DMS53 (cell line): ENCODE measurements at places on chromosomes 3 and 15.

GRCh38 chr3:160184655-160185054 lies 40.6 kb upstream of the C3orf80 start:
- DNase-seq = no peak

DNA sequence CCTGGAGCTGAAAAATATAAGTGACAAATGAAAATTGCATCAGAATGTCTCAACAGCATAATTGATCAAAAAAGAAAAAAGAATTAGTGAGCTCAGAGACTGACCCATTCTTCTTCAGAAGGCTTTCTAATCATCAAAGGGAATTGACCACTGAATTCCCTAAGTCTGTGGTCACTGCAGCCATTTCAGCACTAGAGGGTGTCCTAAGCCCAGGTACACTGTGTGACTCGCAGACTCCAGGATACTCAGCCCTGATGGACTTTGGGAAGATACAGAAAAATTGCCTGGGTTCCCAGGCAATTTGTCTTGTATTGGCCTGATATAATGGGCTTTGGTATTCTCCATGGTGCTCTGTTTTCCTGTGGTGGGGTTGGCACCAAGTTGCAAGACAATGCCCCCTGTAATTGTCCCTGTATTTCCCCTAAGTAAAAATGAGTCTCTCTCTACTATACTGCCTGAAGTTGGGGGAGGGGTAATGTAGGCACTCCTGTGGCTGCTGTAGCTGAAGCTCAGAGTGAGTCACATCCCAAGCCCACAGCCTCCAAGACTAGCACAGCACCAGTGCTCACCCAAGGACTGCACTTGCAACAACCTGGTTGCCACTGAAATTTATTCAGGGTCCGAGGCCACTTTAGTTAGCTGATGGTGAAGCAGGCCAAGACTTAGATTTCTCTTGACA lies 256.0 kb upstream of the STAC start:
- DNase-seq = peak; percentile 62

DNA sequence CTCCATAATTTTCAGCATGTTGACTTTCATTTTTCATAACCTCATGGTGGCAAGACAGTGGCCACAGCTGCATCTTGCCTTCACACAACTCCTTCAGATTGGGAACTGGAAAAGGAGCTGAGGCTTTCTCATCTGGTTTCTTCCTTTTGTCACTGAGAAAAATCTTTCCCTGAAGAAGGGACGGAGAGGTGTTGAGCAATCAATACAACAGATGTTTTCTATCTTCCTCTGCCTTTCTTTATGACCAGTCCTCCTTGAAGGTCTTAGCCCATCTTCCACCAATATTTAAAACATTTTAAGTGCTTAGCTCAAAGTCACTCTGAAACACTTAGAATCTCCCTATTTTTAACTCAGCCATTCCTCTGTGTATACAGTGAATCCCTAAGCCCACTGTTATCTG lies 11.9 kb downstream of the ZNF660 start:
- no peak for DNase-seq

- no peak for DNase-seq
These were observed 583.6 kb downstream of the AGBL1 start for GRCh38 chr15:86663304-86663703.

- no peak for DNase-seq
These were observed 20.4 kb downstream of the COLQ start for GRCh38 chr3:15501126-15501525.

DNA sequence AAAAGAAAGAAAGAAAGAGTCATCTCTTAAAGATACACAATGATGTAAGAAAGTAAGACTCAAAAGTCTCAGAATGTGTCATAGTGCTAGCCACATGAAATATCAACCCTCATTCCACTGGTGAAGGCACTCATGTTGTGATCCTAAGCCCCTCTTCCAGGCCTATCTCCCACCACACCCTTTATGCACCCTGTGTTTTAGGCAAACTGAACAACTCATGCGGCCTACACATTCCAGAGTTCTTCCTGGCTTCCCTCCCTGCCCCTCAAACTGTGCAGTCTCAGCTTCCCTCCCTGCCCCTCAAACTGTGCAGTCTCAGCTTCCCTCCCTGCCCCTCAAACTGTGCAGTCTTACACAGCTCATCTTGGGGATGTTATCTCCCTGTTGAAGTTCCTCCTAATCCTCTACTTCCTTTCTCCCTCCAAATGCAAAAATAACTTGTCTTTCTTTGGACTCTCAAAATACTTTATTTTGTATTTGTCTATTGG lies 69.0 kb upstream of the FNDC3B start:
- DNase-seq = no peak

- DNase-seq = peak; percentile 8
These were observed 12.6 kb upstream of the STARD5 start for GRCh38 chr15:81336568-81336967.

- DNase-seq = no peak
These were observed 557.8 kb upstream of the CCDC54 start for GRCh38 chr3:106819440-106819839.

DNA sequence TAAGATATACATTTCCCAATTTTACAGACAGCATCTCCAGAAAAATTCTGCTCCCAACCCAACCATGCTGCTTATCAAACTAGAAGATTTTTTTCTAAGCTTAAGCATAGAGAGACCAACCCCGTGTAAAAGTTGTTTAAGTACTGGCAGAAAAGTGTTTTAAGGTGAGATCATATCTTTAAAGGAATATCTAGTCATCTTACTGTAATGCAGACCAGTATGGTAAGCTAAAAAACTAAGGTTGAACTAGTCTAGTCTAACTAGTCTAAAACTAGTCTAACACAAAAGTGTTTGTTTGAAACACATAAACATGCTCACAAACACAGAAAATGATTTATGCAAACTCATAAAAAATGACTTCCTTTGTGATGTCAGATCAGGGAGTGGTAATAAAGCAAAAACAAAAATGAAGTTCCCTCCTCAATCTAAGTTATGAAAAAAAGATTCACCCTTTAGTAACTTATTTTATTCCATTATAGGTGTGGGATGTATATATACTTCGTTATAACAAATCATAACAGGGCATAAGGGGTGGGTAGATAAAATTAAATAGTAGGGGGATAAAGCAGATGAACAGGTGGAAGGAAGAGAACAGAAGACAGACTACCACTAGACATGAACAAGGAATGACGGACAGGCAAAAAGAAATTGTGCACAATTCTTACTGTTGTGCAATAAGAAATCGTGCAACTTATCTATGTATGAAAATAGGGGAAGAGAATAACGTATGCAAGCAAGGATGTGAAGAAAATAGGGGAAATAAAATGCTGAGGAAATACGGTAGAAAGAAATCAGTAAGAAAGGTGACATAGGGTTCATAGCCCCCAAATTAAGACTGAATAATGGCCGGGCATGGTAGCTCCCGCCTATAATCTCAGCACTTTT lies 10.0 kb downstream of the MYO5A start:
- DNase-seq = no peak

- no peak for DNase-seq
These were observed 133.5 kb downstream of the KCNMB2 start for GRCh38 chr3:178669758-178670157.

- DNase-seq = no peak
These were observed 15.0 kb downstream of the FRMD4B start for GRCh38 chr3:69370901-69371301.

GRCh38 chr3:105835606-105836005 lies 33.2 kb downstream of the CBLB start:
- DNase-seq = no peak

DNA sequence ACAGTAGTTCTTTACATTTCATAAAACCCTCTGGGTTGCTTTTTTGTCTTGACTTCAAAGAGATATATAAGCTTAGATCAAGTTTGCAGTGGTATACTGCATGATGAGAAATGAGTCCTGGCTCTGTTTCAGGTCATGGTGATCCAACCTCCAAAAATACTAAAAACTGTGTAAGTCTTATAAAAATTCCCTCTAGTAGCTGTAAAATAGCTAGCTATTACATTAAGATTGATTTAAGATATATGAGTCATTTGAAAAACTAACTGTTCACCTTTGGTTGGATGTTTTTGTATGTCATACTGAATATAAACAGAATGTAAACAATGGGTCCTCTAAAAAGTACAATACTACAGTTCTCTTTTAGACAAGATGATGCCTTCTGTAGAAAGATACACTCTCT lies 879.2 kb downstream of the ROBO1 start:
- no peak for DNase-seq

- peak; percentile 87 for DNase-seq
These were observed 45.1 kb upstream of the AMOTL2 start for GRCh38 chr3:134419214-134419959.

DNA sequence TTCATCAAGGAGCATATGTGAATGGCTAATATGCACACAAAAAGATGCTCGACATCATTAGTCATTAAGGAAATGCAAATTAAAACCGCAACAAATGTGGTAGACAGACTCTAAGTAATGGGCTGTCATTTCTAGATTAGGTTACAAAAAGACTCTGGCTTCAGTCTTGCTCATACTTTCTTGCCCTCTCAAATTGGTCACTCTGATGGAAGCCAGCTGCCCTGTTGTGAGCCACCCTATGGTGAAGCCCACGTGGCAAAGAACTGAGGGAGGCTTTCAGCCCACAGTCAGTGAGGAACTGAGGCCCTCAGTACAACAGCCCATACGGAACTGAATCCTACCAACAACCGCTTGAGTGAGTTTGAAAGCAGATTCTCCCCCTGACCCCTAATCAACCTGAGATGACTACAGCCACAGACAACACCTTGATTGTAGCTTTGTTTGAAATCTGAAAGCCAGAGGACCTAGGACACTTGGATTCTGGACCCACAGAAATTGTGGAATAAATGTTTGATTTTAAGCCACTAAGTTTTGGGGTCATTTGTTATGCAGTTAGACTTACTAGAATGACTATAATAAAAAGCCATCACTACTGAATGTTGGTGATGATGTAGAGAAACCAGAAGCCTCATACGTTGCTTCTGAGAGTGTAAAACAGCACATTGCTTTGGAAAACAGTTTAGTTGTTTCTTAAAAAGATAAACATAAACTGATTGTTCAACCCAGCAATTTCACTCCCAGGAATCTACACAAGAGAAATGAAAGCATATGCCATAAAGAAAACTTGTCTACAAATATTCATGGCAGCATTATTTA lies 45.7 kb downstream of the EHHADH start:
- no peak for DNase-seq

GRCh38 chr3:157336252-157337009 lies 100.2 kb upstream of the PTX3 start:
- peak; percentile 31 for DNase-seq

- no peak for DNase-seq
These were observed 11.7 kb downstream of the MAP1A start for GRCh38 chr15:43529141-43529540.

GRCh38 chr15:41182266-41182665 lies 48.3 kb downstream of the EXD1 start:
- DNase-seq = no peak

- DNase-seq = peak; percentile 3
These were observed 27.4 kb upstream of the SNTN start for GRCh38 chr3:63624941-63625560.

DNA sequence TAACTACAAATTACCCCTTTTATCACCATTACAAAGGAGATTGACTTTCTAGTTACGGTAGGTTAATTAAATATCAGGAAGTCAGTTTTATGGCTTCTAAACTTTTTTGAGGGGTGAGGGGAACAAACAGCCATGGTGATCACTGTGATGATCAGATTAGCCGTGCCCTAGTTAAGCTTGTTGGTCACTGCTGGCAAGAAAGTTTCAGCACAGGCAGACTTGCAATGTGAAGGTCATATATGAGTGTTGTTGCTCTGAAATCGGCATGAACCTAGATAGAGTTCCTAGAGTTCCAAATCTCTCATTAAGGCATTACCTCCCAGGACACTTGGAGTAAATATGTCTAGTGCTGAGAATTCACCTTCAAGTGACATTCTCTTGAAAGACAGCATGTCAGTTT lies 156.6 kb downstream of the GHSR start:
- no peak for DNase-seq

DNA sequence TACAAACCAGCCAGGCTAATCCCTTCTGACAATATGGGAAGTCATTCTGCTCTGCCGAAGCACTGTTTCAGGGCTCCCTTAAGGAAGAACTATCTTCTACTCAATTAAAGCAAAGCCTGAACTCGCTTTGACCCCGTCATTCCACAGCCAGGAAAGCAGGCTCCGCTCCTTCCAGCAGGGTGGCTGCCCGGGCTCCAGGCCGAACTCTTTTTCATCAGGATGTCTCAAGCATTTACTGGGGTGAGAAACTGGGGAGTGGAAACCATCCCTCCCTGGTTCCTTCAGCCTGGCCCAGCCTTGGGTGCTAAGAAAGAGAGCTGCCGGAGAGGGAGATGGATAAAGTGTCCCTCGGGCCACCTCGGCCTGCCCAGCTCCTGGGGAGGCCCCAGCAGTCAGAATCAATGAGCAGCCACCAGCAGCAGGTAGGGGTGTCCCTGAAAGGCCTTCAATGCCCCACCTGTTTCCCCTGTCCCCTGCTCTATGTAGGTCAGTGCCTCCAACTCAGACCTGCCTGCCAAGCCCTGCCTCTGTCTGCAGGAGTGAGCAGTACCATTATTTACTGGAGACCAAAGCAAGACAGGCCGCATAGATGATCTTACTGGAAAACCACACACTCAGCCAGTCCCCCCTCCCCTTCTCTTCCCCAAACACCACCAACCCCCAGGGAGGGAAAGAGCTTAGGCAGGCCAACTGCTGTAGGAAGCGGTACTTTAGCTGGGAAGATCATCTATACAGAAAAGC lies 225.6 kb upstream of the TLE3 start:
- DNase-seq = peak; percentile 13

- peak; percentile 43 for DNase-seq
These were observed 14.9 kb upstream of the LEKR1 start for GRCh38 chr3:156811089-156811862.

DNA sequence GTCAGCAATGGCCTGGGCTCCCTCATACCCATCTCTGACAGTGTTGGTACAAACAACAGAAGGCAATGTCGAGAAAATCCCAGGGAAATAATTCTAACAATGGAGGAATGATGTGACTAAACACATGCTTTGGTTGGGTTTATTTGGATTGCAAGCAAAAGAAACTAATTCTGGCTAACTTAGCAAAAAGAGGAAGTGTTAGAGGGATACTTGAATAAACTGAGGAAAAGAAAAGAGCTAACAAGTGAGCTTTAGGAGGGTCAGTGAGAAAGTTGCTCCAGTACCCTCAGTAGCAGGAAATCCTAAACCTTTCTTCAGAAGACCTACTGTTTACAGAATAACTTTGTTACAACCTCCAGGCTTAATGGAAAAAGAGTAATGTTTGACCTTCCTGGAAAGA lies 264.6 kb upstream of the WNT5A start:
- DNase-seq = no peak

DNA sequence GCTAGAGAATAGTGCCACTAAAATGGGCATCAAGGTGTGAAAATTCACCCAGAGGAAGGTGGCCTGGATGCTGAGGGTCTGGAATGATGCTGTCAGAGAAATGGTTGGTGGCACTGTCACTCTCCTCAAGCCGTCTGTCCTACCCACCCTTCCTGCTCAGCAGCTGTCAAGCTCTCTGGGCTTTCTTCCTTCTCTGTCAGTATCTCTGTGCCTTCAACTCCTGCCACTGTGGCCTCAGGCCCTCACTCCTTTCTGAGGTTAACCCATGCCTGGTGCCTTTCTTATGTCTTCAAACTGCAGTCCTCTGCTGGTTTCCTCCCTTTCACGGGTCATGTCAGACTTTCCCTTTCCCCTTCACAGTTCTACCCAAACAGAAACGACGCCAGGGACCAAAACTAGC lies 4.4 kb downstream of the MYO5C start:
- no peak for DNase-seq

- peak; percentile 22 for DNase-seq
These were observed 83.1 kb downstream of the XXYLT1 start for GRCh38 chr3:195187609-195188425.

- DNase-seq = peak; percentile 36
These were observed at the start of gene PLCL2 for GRCh38 chr3:16884748-16885592. Gene PLCL2 (plus strand): TSS chr3:16884955. CDS start chr3:16885040, 85 bp downstream.

- DNase-seq = no peak
These were observed 81.1 kb downstream of the IQCH start for GRCh38 chr15:67335534-67336222.
